ENCODE measurements at places on chromosomes 2 and 18. TPM values are rescaled to one million over a fixed set of nuclear protein-coding genes. Genes with fewer than 3 reads are reported as not detected.

Gene ACKR3
- total RNA-seq, result 40.4 TPM

Gene FBXO36
- 3.2 TPM for total RNA-seq

Gene MOGAT1
- not detected for total RNA-seq

- DNase-seq, result no peak
These were observed 6.8 kb upstream of the PXDN start for GRCh38 chr2:1750933-1751766.

DNA sequence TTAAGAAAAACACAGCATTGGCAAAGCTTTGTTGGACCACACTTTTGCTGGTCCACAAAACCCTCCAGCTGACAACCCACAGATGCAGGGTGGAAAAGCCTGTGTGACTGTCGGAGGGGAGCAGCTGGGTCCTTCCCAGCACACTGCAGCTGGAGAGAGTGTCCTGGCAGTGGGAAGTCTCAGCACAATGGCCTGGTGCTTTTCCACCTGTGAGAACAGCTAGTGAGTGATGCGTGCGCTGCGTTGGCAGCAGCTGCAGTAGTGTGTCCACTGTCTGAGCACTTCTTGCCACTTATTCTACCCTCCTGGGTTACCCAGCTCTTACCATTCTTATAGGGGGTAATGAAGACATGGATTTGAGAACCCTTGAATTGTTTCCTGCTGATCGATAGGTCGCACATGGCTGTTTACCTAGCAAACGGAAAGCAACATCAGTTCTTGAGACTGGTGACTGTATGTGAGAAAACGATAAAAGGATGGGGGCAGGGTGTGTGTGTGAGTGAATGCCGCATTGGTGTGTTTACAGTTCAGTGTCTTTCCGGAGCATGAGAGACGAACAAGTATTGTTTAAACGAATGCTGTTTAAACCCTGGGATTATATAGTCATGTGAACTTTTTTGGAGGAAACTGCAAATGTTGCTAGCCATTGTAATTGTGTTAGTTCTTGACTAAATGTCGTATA, 69.7 kb downstream of the LYPD6 start:
- no peak for DNase-seq
